Activated CD8-positive, alpha-beta T cell treated with anti-CD3 and anti-CD28 coated beads for 36 hours (primary cell): ENCODE measurements at places on chromosomes 5 and 9. TPM values are rescaled to one million over a fixed set of nuclear protein-coding genes. Genes with fewer than 3 reads are reported as not detected.

CSF1R gene
- total RNA-seq = not detected

DNA sequence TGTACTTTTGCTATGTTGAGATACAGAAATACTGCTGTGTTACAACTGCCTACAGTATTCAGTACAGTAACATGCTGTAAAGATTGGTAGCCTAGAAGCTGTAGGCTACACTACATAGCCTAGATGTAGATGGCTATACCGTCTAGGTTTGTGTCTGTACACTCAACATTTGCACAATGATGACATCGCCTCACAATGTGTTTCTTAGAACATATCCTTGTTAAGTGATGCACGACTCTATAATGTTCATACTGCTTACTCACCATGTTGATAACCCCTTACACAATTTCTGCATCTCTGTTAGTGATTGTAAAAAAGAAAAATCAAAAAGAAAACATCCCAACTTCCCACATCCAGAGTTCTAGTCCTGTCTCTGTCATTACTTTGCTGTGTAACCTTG is 450.0 kb downstream of the CCDC171 start:
- H3K27ac ChIP-seq = no peak overlapping the region
- no peaks in the 10 kb centered on the region for H3K36me3 ChIP-seq
- H3K4me3 ChIP-seq = no peak overlapping the region

GRXCR2 gene
- not detected for total RNA-seq

DENND1A gene
- 23.3 TPM for total RNA-seq

DNA sequence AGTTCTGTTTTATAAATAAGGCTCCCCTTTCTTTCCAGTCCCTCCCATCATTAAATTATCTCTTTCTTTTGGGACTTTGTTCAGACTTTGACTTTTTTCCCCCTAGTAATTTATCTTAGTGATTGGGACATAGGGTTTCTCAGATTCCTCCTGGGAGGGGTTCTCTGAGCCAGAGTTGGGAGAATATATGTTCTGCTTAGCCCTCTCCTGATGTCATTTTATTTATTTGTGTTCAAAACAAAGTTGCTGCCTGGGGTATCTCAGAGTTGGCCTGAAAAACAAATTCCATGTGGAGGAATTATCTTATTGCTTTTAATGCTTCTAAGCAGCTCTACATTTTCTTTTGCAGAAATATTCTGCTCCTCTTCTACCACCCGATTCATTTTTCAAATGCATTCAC is 211.0 kb downstream of the PCSK5 start:
- H3K27me3 ChIP-seq = no peaks in the 10 kb centered on the region
- no peak overlapping the region for H3K27ac ChIP-seq
- DNase-seq = no peak
- no peak overlapping the region for H3K4me3 ChIP-seq
- H3K36me3 ChIP-seq = peaks cover 15% of the 10 kb centered on the region

CCL21 gene
- not detected for total RNA-seq

DNA sequence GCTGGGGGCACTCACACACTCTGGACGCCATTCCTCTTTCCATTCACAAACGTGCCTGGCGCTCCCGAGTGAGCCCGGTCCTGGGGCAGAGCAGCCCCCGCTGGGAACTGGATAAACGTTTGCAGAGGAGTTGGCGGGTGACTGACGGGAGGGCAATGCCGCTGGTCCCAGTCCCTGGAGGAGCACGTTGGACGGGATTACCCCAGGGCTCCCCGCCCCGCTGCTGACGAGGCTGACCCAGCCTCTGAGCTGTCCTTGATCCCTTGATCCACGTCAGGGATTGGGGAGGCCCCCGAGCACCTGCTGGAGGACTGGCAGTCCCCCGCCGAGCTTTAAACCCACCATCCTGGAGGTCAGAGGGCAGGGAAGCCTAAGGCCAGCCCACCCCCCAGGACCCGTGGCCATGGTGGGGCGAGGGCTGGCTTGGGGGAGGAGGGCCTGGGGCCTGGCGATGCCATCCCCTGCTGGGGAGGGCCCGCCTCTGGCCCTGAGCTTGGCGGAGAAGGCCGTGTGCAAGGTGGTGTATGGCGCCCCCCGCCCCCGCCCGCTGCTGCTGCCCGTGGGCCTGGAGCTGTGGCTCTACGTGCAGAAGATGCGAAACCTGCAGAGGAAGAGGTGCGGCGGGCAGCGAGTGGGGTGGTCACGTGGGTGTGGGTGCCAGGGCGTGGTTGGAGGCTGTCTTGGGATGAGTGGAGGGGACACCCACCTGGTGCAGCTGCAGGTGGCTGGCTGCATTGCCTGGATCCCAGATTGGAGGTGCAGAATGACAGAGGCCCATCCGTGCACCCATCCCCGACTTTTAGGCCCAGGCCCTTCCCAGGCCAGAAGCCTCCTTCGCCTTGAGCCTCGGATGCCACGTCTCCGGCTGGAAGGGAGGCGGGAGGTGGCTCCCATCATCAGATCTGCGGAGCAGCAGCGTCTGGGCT is 4.5 kb downstream of the GPSM1 start:
- H3K4me1 ChIP-seq = peaks cover 5% of the 10 kb centered on the region
- DNase-seq = no peak
- H3K36me3 ChIP-seq = no peaks in the 10 kb centered on the region
- H3K4me3 ChIP-seq = no peak overlapping the region

GRCh38 chr9:129237164-129237611 is 59.1 kb upstream of the IER5L start:
- DNase-seq = peak; percentile 87
- peaks cover 63% of the 10 kb centered on the region for H3K4me1 ChIP-seq
- no peaks in the 10 kb centered on the region for H3K36me3 ChIP-seq
- peak overlapping the region; percentile 78 for H3K4me3 ChIP-seq
- no peaks in the 10 kb centered on the region for H3K27me3 ChIP-seq

SCGB3A2 gene
- not detected for total RNA-seq

C8G gene
- 0.83 TPM for total RNA-seq

DNA sequence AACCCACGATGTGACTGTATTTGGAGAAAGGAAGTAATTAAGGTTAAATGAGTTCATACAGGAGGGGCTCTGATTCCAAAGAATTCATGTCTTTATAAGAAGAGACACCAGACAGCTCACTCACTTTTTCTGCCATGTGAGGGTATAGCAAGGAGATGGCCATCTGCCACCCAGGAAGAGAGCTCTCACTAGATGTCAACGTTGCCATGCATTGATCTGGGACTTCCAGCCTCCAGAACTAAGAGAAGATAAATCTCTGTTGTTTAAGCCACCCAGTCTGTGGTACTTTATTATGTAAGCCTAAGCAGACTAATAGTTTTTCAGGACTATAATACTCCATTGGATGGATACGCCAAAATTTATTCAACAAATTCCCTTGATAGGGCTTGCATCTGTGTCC is 89.8 kb upstream of the RAD23B start:
- no peak overlapping the region for H3K4me3 ChIP-seq
- no peaks in the 10 kb centered on the region for H3K36me3 ChIP-seq
- H3K27me3 ChIP-seq = peaks cover 4% of the 10 kb centered on the region
- no peaks in the 10 kb centered on the region for H3K4me1 ChIP-seq
- no peak for DNase-seq

DNA sequence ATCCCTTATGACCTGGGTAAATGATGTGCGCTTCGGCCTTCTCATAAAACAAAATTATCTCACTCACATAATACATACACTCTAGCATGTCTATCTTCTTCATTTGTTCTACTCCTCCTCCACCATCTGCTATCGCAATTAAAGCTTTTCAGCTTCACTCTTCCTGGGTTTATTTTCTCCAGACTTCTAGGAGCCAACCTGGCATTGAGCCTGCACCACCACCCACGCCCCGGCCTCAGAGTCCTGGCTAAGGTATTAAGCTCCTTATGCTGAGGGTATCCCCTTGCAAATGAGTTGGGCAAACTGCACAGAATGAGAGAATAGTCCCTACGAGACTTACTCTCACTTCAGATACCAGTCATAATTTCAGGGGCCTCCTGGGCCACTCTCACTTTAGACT is 236.1 kb upstream of the CDH12 start:
- DNase-seq = no peak
- no peaks in the 10 kb centered on the region for H3K27me3 ChIP-seq
- no peak overlapping the region for H3K27ac ChIP-seq
- no peaks in the 10 kb centered on the region for H3K4me1 ChIP-seq
- H3K36me3 ChIP-seq = no peaks in the 10 kb centered on the region

DNA sequence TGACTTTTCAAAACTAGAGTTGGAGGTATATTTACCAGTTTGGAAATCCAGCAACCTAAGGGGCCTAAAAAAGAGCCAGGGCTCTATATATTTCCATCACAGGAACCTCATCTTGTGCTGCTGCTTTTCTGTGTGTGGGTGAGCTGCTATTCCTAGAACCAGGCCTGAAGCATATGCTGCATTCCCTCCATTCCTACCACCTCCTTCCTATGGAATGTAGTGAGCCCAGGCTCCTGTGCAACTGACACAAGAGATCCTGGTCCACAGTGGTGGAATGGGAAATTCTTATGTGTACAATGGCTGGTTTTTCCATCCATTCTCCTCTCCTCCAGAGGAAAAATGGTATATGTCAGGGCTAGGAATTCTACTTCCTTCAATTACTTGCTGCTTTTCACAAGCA is 39.1 kb downstream of the SPEF2 start:
- H3K4me3 ChIP-seq = no peak overlapping the region
- DNase-seq = no peak
- no peaks in the 10 kb centered on the region for H3K27me3 ChIP-seq
- no peak overlapping the region for H3K27ac ChIP-seq
- peaks cover 7% of the 10 kb centered on the region for H3K36me3 ChIP-seq

GRCh38 chr9:4366591-4367330 is 66.9 kb upstream of the GLIS3 start:
- peak; percentile 48 for DNase-seq
- H3K36me3 ChIP-seq = no peaks in the 10 kb centered on the region
- H3K27ac ChIP-seq = no peak overlapping the region
- peaks cover 3% of the 10 kb centered on the region for H3K4me1 ChIP-seq
- peaks cover 2% of the 10 kb centered on the region for H3K27me3 ChIP-seq
- no peak overlapping the region for H3K4me3 ChIP-seq

DNA sequence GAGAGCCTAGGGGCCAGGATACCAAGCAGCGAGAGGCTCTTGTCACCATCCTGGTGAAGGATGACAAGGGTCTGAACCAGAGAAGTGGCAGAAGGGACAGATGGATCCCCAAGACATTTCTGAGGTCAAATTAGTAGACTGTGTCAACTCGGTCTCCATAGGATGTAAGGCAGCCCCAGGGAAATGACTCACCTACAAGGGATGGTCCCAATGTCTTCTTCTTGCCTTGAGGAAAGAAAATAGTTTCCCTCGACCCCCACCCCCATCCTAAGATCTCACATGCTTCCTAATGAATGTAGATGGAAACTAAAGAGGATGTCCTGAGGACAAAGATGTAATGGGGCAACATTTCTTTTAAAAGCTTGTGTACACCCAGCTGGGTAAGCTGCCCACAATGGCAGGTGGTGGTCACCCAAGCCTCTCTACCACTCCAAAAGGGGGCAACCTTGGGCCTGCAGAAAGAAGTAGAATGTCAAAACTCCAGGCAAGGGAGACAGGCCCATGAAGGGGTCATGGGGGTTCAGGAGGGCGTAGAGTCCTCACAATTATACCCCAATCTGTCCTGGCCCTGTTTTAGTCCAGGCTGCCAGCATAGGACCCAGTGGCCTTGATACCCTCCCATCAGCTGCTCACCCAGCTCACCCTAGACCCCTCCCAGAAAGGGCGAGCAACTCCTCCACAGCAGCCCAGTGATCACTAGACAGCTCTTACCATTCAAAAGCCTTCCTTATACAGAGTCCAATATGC is 187.4 kb downstream of the ACTL7B start:
- no peaks in the 10 kb centered on the region for H3K27me3 ChIP-seq
- no peaks in the 10 kb centered on the region for H3K4me1 ChIP-seq
- no peak overlapping the region for H3K4me3 ChIP-seq
- no peak overlapping the region for H3K27ac ChIP-seq

DNA sequence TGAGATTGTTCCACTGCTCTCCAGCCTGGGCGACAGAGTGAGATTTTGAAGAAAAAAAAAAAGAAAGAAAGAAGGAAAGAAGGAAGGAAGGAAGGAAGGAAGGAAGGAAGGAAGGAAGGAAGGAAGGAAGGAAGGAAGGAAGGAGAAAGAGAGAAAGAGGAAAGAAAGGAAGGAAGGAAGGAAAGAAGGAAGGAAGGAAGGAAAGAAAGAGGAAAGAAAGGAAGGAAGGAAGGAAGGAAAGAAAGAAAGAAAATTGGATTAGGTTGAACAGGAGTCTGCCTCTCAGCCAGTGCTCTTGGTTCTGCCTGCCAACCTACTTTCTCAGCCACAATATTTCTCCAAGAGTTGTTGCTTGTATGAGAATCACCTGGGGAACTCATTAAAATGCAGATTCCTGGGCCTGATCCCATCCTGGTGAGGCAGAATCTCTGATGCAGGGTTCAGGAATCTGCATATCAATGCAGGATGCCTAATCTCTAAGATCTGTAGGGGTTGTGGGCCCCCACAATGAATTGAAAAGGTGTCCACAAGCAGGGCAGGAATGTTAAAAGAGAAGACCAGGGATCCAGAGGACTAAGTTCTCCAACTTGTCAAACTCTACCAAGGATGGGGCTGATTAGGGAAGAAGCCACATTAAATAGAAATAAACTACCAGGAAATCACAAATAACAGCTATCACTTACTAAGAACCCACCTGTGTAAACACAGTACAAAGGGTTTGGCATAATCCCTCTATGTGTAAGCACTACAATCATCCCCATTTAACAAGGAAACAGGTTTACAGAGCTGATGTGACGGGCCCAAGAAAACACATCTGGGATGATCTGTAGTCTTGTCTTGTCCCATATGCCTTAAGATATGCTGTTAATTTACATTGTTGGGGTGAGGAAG is 23.4 kb upstream of the GALNT10 start:
- H3K27ac ChIP-seq = no peak overlapping the region
- H3K36me3 ChIP-seq = no peaks in the 10 kb centered on the region
- no peak for DNase-seq
- peaks cover 22% of the 10 kb centered on the region for H3K27me3 ChIP-seq

GRCh38 chr5:2887481-2888348 is 136.2 kb upstream of the IRX2 start:
- no peak overlapping the region for H3K27ac ChIP-seq
- H3K36me3 ChIP-seq = no peaks in the 10 kb centered on the region
- DNase-seq = no peak
- H3K4me3 ChIP-seq = no peak overlapping the region
- no peaks in the 10 kb centered on the region for H3K4me1 ChIP-seq

SLC45A2 gene
- total RNA-seq = not detected

DNA sequence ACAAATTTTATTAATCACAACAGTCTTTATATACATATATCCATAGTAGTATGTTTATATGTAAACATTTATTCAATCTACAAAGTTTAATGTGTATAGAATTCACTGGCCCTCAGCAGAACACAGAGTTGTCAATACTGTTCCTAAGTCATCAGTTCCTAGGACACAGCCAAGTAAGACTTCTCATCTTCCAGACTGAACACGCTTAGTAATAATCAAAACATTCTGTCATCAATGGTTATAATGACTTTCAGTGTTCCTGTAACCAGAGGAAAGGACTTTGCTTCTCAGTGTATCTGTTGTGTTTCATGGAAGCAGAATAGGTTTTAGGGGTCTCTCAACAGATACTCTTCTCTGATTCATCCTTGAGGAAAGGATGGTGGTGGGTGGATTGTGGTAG is 82.2 kb downstream of the SMIM23 start:
- peaks cover 33% of the 10 kb centered on the region for H3K36me3 ChIP-seq
- no peak for DNase-seq
- H3K4me1 ChIP-seq = peaks cover 9% of the 10 kb centered on the region
- H3K27me3 ChIP-seq = no peaks in the 10 kb centered on the region
- no peak overlapping the region for H3K4me3 ChIP-seq

CEL gene
- total RNA-seq = 2.9 TPM
